ENCODE measurements at places on chromosomes 5 and 9.

DNA sequence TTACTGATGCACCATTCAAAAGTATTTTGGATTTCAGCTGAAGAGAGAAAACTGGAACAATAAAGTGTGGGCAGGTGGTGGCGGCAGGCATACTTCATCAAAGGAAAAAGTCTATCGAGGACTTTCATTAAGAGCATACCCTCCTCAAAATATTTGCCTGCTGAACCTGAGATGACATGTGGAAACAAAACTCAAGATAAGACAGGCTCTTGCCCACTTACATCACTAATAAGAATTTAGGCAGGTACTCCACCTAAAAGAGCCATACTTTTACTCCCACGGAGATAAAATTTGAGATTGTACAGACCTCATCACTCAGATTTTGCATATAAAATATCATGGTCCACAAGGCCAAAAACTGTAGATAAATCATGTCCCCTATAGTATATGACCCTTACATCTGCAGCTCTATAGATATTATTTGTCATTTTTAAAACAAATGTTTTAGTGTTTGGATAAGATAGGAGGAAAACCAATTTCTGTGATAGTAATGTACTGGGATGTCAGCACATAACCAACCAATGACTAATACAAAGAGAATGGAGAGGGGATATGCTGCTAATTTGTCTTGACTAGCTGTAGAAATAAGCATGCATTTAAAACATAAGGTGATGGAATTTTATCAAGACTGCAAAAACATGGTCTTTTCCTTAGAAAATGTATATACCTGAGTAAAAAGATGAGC, 730.6 kb upstream of the ZNF608 start:
- DNase-seq: no peak

GRCh38 chr9:7520396-7520795, 279.2 kb downstream of the DMAC1 start:
- no peak for DNase-seq

DNA sequence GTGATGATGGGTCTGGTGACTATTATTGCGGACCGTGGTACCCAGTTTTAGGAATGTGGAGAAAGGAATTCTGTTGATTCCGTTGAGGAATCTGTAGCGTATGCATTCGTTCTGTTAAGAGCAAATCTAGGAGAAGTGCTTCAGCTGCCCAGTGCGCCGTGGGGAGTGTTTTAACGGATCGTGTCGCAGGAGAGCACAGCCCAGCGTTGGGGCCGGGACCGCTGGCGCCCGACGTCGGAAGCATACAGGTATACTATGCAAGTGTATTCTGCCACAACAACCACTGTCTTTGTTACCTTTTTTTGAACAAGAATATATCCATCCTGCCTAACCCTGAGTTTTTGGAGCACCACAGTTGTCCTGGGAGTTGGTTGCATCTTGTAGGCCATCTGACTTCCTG, 42.7 kb downstream of the TENT4A start:
- no peak for DNase-seq

DNA sequence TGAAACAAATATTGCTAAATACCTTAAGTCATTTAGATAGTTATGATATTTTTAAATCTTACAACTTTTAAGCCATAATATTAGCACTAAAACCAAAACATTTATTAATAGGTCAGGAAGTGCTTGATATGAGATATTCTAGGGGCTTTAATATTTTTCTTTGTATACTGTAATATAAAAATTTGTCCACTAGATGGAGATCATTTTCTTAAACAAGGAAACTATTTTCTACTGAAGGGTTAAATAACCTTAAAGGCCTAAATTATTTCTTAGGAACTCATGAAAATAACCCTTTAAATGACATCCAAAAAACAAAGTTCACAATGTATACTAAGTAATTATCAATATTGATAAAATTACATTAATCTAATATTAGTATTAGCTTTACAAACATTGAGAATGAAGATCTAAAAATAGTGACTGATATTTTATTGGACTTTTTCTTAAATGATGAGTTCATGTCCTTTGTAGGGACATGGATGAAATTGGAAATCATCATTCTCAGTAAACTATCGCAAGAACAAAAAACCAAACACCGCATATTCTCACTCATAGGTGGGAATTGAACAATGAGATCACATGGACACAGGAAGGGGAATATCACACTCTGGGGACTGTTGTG, 635.7 kb downstream of the RAB3C start:
- no peak for DNase-seq

- DNase-seq: no peak
Observed at GRCh38 chr9:17423681-17424011, 155.2 kb upstream of the SH3GL2 start.

DNA sequence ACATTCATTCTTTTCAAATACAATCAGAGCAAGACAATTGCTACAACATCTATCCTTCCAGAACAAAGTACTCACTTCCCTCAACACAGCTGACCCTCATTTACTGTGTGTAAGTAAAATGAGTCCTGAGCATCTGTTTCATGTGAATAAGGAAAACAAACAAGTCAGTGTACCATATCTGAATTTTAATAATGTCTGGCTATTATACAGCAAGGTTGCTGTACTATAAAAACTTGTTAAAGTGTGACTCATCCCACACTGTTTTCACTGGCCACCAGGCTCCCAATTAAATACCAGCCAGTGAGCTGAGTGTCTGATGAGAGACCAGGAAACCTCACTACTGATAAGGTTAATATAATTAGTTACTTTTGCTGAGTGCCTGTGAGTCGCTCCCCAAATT, 339.8 kb downstream of the AGTPBP1 start:
- DNase-seq: no peak

DNA sequence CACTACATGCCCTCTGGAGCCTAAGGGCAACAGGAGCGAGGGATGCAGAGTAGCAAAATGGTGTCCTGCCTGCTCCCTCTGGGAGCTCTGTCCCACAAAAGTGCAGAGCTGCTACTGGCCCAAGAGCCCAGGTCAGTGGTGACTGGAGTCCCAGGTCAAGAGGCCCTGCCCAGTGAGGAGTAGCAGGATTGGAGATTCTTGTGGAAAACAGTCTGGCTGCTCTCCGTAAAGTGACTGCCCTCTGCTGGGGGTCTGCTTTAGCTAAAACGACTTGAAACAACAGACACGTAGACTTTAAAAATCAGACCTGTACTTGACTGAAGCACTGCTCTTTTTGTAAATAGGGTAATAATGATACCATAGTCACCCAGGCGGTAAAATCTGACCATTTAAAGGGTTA, 917.0 kb downstream of the MAT2B start:
- no peak for DNase-seq

DNA sequence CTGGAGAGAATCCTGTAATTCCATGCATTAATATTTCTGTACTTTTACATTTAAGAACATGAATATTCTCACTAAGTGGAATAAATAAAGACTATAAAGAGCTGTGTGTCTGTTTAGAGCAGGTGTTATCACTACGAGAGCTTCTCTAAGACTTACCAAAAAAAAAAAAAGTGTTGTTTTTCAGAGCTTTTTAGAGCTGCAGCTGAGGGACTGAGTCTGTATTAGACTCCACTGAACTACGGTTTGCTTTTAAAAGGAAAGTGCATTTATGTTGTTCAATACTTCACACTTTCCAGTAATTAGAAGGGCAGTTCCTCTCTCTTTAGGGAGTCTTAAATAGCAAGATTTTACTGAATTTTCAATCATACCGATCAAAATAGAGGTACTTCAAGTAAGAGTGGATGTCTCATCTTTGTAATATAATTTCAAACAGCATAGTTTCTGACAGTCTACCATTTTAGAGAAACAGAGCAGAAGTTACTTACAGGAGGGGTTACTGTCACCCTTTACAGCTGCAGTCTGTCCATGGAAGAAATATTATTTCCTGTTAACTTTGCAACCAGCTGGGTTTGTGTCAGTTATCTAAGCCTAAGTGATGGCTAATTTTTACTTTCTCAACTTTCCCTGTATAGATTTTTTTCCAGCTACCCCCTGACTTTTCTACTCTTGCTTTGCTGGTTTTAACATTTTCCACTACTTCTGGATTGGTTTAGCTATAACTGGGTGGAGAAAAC, 2.4 kb downstream of the SYK start:
- no peak for DNase-seq

GRCh38 chr5:104189909-104190308, 627.3 kb upstream of the NUDT12 start:
- DNase-seq: no peak

GRCh38 chr5:19891658-19892057, 96.3 kb downstream of the CDH18 start:
- DNase-seq: no peak

- DNase-seq: no peak
Observed at GRCh38 chr5:157913575-157913974, 54.6 kb upstream of the CLINT1 start.

DNA sequence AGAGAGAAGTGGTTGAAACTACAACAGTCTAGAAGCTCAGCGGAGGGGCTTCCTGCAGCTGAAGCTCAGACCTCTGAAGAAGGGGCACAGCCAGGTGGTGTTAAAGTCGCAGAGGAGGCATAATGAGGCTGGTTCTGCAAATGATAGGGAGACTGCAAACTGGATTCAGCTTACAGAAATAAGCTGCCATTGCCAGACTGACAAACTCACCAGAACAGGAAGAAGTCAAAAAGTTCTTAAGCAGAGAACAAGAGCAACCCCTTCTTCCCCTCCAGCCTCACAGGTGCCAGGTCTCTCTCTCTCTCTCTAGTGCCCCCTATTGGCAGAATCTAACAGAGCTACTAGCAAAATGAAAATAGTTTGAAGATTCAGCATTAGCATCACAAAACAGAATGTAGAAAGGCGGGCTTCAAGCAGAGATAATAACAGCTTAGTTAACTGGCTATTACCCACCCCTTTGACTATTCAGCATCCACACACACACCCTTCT, 76.7 kb downstream of the GRAMD2B start:
- peak; percentile 33 for DNase-seq

Data from immature natural killer cell (primary cell).